Neural progenitor cell (in vitro differentiated cells): ENCODE measurements at places on chromosomes 3 and 15.

DNA sequence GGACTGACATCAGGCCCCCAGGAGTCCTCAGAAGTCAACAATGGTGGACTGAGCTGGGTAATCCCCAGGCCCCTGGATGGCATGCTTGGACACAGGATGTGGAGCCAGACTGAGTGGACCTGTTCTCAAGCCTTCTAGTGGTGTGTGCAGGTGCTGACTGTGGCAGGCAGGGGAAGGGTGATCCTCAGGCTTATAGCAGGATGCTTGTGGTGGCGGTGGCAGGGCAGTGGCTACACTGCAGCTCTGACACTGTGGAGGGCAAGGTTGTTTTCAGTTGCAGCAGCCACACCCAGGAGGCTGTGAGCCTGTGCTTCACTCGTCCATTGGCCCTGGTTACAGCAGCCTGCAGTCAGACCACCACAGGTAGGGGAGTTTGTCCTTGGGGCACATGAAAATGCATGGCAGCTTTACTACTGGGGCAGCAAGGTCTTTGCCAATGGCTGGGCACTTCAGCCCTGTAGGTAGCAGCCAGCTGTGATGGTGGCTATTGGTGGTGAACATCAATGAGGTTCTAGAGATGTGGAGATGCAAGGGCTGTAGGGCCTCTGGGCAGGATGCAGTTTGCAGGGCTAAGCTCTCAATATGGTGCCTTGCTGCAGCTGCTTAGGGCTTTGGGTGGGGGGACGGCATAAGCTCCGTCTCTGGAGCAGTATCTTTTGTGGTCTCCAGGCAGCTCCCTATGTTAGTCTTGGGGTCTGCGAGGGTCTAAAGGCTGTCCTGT lies 17.5 kb upstream of the MYO5A start:
- no peak for DNase-seq
- no peaks in the 10 kb centered on the region for H3K4me1 ChIP-seq
- no peak overlapping the region for H3K27ac ChIP-seq

- H3K27me3 ChIP-seq = no peaks in the 10 kb centered on the region
- H3K27ac ChIP-seq = no peak overlapping the region
- H3K36me3 ChIP-seq = no peaks in the 10 kb centered on the region
- no peak for DNase-seq
- H3K4me1 ChIP-seq = no peaks in the 10 kb centered on the region
- no peak overlapping the region for H3K4me3 ChIP-seq
Measured at GRCh38 chr15:42608110-42608531, 32.7 kb downstream of the STARD9 start.

- no peak overlapping the region for H3K27ac ChIP-seq
- no peak overlapping the region for H3K4me3 ChIP-seq
- DNase-seq = no peak
- H3K4me1 ChIP-seq = peaks cover 29% of the 10 kb centered on the region
- no peaks in the 10 kb centered on the region for H3K36me3 ChIP-seq
- H3K27me3 ChIP-seq = no peaks in the 10 kb centered on the region
Measured at GRCh38 chr3:196662033-196662432, 22.5 kb downstream of the NRROS start.

- no peak for DNase-seq
- H3K27ac ChIP-seq = no peak overlapping the region
- no peaks in the 10 kb centered on the region for H3K27me3 ChIP-seq
Measured at GRCh38 chr3:150069633-150070032, 98.9 kb upstream of the PFN2 start.

DNA sequence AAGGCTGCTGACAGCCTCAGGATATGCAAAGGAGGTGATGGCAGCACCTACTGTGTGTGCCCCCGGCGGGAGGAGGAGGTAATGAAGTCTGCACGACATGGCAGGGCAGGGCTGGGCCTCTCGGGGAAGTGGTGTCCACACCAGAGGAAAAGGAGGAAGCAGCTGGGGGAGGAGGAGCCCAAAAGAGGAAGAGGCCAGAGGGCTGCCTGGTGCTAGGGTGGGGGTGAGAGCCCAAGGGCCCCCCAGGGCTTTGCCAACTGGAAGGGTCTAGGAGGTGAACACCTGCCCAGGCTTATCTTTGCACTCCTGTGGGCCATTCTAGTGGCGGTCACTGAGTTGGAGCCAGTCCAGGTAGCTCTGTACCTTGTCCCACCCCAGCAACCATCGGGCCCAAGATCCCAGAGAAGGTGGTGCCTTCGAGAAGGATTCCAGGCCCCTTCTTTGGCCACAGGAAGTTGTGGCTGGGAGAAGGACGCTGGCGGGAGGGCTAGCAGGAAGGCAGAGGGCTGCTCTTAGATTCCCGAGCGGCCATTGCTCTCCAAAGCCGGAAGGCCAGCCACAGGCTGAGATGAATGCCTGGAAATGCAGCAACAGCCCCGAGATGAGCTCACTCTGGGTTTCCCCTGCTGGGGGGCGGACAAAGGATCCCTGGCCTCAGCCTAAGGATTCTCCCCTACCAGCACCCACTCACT lies 7.0 kb downstream of the GNAI2 start:
- H3K4me1 ChIP-seq = peaks cover 76% of the 10 kb centered on the region
- peak overlapping the region; percentile 99 for H3K27ac ChIP-seq
- H3K4me3 ChIP-seq = no peak overlapping the region
- H3K27me3 ChIP-seq = no peaks in the 10 kb centered on the region
- H3K36me3 ChIP-seq = no peaks in the 10 kb centered on the region
- no peak for DNase-seq

DNA sequence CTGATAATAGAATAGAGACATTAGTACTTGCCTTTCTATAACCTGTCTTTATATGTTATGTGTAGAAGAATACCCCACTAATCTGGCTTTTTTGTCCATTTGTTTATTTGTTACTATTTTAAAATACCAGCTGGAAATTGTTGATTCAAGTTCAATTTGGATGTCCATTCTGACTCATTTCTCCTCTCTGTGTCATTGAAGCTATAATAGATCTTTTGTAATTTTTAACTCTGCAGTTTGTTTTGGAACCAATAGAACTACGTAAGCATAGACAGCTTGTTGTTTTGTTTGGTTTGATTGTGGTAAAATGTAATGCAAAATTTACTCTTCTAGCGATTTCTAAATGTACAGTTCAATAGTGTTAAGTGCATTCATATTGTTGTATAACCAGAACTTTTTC lies 390.4 kb downstream of the ZIC1 start:
- no peak for DNase-seq
- H3K27ac ChIP-seq = no peak overlapping the region
- H3K36me3 ChIP-seq = no peaks in the 10 kb centered on the region
- H3K27me3 ChIP-seq = no peaks in the 10 kb centered on the region
- H3K4me3 ChIP-seq = no peak overlapping the region
- no peaks in the 10 kb centered on the region for H3K4me1 ChIP-seq

DNA sequence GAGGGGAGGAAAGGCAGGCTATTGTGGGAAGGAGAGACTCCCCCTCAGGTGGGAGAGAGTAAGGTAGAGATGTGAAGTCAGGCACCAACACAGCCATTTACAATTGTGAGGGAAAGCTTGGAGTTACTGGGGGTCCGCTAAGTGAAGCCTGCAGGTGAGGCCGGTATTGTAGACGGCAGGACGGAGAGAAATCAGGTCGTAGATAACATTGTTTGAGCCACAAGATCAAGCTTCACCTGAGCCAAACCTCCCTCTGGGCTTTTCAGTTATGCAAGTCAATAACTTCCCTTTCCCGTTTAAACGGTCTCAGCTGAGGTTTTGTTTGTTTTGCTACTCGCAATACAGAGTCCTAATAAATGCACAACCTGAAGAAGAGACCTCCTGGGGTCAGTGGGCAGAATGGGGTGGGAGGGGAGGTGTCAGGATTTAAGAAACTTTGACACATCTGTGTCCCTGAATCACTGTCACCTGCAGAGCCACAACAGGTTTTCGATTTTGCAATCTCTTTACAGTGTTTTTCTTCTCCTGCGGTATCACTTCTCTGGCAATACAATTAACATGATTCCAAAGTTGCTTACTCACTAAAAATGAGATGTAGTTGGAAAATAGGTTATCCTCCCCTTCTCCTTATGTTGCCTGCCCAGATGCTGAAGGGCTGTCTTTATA lies 72.0 kb upstream of the GLCE start:
- H3K27me3 ChIP-seq = peaks cover 87% of the 10 kb centered on the region
- H3K36me3 ChIP-seq = no peaks in the 10 kb centered on the region
- H3K4me3 ChIP-seq = no peak overlapping the region
- H3K4me1 ChIP-seq = peaks cover 61% of the 10 kb centered on the region
- DNase-seq = no peak
